ENCODE measurements at places on chromosomes 7 and 10.

- no peak for DNase-seq
Observed at GRCh38 chr10:19762026-19762425, 54.2 kb upstream of the PLXDC2 start.

DNA sequence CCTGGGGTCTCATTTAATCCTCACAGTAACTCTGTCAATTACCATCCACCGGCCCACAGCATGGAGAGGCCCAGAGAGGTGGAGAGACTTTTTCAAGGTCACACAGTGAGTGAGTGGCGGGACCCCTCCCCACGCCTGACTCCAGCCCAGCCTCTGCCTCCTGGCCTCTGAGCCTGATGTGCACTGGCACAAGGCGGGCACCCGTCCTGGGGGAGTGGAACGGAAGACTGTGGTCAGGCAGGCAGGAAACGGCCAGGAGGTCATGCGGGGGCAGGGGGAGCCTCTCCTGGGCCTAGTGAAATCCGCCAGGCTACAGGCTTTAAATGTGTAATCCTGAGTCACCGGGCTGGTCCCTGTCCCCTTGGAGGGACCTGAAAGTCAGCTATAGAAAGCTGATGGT lies 32.2 kb downstream of the ZCCHC24 start:
- DNase-seq: no peak

- DNase-seq: no peak
Observed at GRCh38 chr7:5582532-5582935, 158.9 kb upstream of the TNRC18 start.

DNA sequence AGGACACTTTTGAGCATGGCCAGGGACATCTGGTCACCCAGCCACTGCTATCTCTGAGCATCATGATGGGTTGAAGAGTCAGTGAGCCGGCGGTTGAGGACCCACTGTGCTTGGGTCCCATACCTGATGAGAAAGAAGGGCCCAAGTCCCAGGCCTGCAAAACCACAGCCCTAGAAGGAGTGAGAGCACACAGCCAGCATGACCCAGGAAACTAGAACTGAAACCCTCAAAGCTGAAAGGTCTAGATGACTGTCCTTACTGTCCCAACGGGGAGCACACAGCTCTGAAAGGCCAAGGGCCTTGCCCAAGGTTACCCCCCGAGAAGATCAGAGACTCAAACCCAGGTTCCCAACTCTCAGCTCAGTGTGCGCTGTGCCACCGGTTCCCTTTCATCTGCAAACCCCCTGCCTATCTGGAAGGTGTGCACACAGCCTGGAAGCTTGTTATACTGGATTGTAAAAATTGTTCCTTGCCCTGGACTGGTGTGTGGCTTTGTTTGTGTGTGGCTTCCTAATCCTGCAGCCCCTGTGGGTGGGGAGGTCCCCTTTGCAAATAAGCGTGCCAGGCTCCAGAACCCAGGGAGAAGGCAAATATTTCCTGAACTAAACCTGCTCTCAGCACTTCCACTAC lies 22.6 kb upstream of the PSAP start:
- DNase-seq: no peak

All from fibroblast of the aortic adventitia (primary cell).